Activated naive CD8-positive, alpha-beta T cell treated with anti-CD3 and anti-CD28 coated beads, Interleukin-2, amount 50 U/mL, for 16 hours (primary cell): ENCODE measurements at places on chromosomes 3 and 15.

DNA sequence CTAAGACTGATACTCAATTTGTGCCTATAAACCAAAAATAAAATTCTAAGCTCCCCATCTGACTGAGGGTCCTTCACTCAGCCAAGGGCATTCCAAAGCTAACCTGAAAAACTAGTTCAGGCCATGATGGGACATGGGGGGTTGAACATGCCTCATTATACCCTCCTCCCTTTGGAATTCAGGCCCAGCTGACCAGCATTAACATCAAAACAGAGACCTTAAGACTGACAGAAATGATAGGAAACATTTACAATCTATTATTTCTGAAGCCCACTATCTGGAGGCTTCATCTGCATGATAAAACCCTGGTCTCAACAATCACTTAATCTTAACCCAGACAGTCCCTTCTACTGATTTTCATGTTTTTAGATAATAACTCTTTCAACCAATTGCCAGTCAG, 140.4 kb downstream of the ANO10 start:
- DNase-seq, result no peak

- DNase-seq, result no peak
These were observed 5.9 kb downstream of the ARHGEF3 start for GRCh38 chr3:56795829-56796185.

- DNase-seq, result no peak
These were observed 16.7 kb upstream of the TBC1D21 start for GRCh38 chr15:73856458-73857192.

DNA sequence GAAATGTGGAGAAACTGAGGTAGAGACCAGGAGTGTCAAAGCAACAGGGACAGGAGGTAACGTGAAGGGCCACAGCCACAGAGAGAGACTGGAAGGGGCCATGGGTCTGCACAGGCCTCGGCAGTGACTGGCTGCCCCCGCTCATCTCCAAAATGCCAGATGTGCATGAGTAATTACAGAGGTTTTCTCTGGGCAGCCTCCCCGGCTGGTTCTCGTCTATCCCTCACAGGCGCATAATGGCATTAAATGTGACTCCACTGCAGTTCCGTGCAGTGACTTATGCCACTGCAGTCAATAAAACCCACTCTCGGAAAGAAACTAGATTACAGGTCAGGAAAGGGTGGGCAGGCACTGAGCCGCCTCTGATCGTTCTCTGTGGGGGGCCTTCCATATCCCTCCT, 74.7 kb downstream of the WDR76 start:
- DNase-seq, result no peak

GRCh38 chr15:91737151-91737818, 116.2 kb upstream of the SLCO3A1 start:
- DNase-seq, result no peak

- DNase-seq, result no peak
These were observed 42.2 kb downstream of the PXYLP1 start for GRCh38 chr3:141273700-141274410.

DNA sequence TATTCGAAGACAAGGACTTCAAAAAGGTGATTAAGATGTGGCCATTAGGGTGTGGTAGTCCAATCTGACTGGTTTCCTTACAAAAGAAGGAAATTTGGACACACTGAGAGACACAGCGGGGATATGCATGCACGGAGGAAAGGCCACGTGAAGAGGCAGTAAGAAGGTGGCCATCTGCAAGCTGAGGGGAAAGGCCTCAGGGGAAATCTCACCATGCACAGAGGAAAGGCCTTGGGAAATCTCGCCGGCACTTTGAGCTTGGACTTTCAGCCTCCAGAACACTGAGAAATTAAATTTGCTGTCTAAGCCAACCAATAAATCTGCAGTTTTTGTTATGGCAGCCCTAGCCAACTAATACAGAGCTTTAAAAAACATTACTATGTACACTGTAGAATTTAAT, 78.8 kb downstream of the DLG1 start:
- DNase-seq, result no peak

DNA sequence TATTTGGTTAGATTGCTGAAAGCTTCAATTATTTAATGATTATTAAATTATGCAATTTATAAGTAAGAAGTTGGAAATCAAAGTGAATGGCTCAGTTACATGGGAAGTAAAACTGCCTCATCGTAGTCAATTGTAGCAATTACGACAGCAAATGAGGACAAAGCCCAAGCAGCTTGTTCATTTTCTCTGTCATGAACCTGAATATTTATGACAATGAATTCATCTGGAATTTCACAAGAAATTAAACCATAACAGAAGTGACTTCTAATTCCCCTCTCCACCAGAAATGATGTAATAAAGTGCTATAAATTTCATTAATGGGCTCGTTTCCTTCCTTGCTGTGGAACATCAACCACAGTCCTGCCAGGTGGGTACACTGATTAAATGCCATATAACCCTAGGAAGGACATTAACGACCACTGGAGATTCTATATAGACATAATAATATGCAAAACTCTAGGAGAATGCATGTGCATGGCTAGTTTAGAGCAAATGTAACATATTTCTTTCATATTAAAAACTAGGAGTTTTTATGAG, 273.8 kb upstream of the DCBLD2 start:
- no peak for DNase-seq

DNA sequence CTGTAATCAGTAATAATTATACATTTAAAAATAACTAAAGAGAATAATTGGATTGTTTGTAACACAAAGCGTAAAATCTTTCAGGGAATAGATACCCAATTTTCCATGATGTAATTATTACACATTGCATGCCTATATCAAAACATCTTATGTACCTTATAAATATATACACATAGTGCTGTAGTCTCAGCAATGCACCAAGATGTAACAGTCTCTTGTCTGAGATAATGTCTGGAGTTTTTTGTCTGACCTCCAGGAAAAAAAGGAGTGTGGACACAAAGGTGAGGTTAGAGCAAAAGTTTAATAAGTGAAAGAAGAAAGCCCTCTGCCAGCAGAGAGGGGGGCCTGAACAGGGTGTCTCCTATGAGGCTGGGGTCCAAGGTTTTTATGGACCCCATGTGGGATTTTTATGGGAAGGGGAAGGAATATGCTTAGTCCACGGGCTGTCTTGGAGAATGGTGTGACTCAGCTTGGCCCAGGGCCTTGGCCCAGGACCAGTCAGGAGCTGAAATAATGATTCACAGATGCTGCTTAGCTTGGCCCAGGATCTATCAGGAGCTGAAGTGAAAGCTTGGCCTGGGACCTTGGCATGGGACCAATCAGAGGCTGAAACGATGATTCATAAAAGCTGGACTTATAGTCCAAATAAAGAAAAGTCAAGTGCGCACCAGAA, 545.0 kb downstream of the ZPLD1 start:
- no peak for DNase-seq

- DNase-seq, result no peak
These were observed 9.4 kb downstream of the TMEM43 start for GRCh38 chr3:14134291-14134690.
